ENCODE measurements at places on chromosomes 13 and 19. TPM values are rescaled to one million over a fixed set of nuclear protein-coding genes. Genes with fewer than 3 reads are reported as not detected.

Gene C1QTNF9B
- not detected for total RNA-seq

Gene TUBB4A
- total RNA-seq = 7.9 TPM

Gene RFPL4A
- total RNA-seq = not detected

Gene ZNF429
- total RNA-seq = 3.1 TPM

Gene KRTDAP
- total RNA-seq = not detected

Gene MEIOSIN
- total RNA-seq = not detected

Gene SMAD9
- not detected for total RNA-seq

Gene C19orf18
- total RNA-seq = 0.21 TPM

Gene CYP2S1
- total RNA-seq = 0.34 TPM

Gene DHDH
- not detected for total RNA-seq

Gene FREM2
- 0.37 TPM for total RNA-seq

Gene ERVK3-1
- total RNA-seq = 65.0 TPM

Gene ZNF837
- total RNA-seq = 1.5 TPM

Gene PSPC1
- 69.0 TPM for total RNA-seq

Gene CRB3
- total RNA-seq = 0.46 TPM

Gene TTC9B
- not detected for total RNA-seq

Gene NCAN
- total RNA-seq = 0.23 TPM

Gene CCDC70
- not detected for total RNA-seq
